Stimulated activated CD4-positive, alpha-beta T cell treated with anti-CD3 and anti-CD28 coated beads, Interleukin-15, amount 100 ng/mL, for 1 hour (primary cell): ENCODE measurements at places on chromosomes 7 and 10.

DNA sequence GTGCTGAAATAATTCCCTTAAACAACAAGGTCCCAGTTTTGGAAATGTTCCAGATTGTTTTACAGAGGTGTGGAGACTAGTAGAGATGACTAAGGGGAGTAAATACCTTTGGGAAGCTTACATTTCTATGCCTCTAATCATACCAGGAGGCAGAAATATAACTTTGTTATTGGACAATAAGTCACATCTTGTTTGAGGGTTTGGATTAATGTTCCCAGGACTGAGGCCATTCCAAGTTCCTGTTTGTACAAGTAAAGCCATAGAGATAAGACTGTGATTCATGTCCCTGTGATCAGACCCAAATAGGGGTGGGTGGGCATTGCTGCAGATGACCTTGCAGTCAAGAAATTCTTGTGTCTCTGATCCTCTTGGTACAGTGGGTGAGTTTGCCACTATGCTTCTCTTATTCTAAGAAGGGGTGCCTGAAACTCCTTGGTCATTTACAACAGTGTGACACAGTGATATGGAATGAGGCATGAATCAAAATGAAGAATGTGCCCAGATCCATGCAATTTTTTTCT, 508.3 kb downstream of the SORCS3 start:
- no peak for DNase-seq

DNA sequence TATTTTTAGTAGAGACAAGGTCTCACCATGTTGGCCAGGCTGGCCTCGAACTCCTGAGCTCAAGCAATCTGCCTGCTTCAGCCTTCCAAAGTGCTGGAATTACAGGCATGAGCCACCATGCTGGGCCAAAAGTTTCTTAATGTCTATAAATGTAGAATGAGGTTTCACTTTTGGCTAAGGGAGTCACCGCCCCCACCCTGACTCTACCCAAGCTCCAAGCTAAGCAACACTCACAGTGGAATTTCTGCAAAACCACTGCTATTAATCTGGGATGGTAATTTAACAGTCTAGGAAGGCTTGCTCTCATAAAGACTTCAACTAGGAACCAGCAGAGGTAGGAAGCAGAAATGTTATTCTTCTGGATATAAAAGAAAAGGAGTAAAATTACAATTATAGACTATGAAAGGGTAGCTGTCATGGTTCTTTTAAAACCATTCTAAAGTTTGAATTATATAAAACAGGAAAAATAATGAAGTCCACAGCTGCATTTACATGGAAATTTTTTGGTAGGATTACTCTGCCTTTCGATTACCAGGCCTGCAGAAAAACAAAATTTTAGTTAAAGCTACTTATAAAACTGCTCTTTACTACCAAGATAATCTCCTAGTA, 211.6 kb downstream of the SFMBT2 start:
- DNase-seq: no peak

DNA sequence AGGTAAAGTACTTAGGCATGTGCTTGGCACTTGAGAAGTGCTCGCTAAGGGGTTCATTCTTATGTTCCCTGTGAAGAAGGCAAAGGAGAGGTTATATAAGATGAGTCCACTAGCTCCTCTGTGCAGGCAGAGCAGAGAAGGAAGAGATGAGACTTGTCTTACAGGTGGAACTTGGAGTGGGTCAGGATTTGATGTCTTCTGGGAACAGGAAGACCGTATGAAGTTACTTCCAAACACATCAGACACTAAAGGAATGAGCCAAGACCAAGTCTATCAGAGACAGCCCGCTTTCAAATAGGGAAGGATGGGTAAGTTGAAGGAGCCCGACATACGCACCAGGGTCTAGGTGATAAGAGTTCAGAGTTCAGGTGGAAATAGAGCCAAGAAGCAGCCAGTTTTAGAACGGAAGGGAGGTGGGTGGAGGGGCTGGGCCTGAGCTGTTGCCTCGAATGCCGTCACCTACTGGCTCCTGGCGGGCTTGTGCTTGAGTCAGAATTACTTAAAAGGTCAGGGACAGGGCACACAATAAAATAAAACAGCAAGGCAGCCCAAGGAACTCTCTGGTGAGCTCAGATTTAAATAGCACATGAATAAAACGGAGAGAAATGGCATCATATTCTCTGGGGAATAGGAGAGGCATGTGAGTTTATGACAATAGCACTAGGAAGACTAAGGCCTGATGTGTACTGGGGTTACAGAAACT, 56.1 kb upstream of the GRB10 start:
- no peak for DNase-seq

DNA sequence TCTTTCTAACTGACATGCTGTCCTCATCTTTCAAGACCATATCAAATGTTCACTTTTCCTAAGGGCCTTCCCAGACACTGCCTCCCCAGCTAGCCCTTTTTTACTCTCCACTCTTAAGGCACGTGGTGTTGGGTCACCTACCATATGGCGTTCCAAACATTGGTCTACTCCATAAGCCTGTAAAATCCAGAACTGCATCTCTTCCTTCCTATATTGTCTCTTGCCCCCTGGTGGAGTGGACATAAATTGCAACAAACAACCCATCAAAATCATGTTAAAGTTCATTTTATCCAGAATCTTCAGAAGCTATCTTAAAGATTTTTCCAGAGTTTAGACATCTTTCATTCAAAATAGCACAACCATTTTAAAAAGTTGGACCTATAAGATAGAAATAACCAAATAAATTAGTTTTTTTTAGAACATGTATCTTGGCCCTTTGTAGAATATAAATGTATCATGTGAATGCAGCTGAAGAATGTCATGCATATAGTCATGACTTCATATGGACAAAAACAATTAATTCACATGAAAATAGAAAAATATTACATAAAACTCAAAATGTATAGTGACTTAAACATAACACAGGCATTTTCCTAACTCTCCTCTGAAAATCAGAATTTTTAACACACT, 180.6 kb upstream of the CHRM2 start:
- DNase-seq: no peak

GRCh38 chr7:53984776-53985175, 557.4 kb upstream of the VSTM2A start:
- DNase-seq: no peak

DNA sequence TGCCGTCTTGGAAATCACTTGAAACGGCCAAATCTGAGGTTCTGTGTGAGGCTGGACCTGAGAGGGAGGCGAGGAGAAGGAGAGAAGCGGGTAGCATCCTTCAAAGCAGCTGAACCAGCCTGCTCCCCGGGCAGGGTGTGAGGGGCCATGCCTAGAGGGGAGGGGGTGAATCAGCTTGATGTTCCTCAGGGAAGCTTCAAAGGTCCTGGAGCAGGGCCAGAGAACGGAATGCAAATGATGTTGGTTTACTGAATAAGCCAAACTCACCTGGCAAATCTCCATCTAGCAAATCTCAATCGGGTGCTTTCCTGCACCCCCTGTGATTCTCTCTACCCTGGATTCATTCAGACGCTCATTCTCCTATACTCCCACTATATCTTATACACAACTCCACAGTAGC, 226.9 kb downstream of the WDR11 start:
- DNase-seq: no peak

- no peak for DNase-seq
Measured at GRCh38 chr10:8171008-8171407, 116.5 kb downstream of the GATA3 start.

DNA sequence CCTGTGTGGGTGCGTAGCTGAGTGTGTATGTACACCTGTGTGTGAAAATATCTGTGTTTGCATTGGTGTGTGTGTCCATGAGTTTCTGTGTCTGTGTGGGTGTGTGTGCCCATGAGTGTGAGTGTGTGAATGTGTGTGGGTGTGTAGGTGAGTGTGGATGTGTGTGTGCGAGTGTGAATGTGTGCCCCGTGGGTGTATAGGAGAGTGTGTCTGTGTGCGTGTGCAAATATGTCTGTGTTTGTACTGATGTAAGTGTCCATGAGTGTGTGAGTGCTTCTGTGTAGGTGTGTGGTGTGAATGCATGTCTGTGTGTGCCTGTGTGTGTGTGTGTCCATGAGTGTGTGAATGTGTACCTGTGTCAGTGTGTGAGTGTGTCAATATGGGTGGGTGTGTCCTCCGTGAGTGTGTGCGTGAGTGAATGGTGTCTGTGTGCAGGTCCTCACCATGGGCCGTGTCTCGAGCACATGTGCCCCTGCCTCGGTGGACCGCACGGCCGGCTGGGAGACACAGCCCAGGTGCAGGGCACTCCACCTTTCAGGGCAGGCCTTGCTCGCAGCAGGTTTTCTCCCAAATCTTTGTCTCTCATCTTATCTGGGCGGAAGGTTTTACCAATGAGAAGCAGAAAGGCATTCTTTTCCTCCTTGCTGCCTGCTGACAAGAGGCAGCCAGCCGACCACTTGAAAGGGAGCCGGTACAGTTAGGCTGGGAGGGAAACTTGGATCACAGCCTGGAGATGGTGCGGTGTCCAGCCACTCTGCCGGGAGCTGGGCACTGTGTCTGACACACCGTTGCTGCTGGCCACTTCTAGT, 107.1 kb upstream of the FAM20C start:
- DNase-seq: no peak
